Activated CD4-positive, CD25-positive, alpha-beta regulatory T cell (primary cell): ENCODE measurements at places on chromosomes 3 and 15.
A peak's percentile ranks its signal among the peaks of the same experiment; 100 is the strongest.

GRCh38 chr3:163785693-163786092 lies 1292.6 kb downstream of the SI start:
- no peak for DNase-seq

- DNase-seq, result no peak
Measured at GRCh38 chr3:50806806-50807205, 132.1 kb downstream of the DOCK3 start.

GRCh38 chr3:71305231-71306206 lies 278.0 kb downstream of the FOXP1 start:
- peak; percentile 5 for DNase-seq

- DNase-seq, result no peak
Measured at GRCh38 chr3:105499961-105500360, 133.3 kb downstream of the ALCAM start.

GRCh38 chr3:134445636-134446035 lies 40.1 kb downstream of the ANAPC13 start:
- DNase-seq, result no peak

DNA sequence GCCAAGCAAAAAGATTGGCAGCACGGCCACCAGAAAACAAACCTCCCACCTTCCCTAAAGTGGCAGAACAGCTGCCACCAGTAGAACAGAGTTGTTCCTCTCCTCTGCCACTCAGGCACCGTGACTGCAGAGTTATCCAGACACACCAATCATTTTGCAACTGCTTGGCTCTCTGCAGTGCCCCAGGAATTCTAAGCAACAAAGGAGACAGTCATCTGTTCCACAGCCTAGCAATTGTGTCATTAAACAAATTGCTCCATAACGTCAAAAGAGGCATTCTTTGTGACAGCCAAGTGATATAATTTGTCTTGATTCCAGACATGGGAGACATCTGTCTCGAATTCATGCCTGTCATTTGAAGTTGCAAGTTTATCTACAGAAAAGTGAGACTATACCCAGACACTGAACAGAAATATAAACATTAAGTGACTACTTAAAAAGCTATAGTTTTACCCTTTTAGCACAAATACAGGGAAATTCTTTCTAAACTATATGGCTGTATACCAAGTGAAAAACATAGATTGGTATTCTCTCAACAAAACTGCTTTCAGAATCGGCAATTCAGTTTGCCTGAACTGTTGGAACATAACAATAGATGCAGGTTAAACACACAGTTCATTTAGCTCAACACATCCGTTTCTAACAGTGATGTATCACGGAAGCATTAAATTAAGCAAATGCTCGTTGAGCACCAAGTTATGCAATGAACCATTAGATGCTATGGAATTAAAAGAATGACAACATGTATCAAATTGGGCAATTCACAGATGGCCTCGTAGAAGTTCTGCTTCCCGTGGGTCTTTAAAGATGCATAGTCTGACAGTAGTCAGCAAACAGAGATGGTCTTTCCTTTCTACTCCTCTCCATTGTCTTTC lies 281.3 kb downstream of the FGF12 start:
- DNase-seq, result no peak

GRCh38 chr3:169158379-169158778 lies 505.1 kb downstream of the MECOM start:
- no peak for DNase-seq

DNA sequence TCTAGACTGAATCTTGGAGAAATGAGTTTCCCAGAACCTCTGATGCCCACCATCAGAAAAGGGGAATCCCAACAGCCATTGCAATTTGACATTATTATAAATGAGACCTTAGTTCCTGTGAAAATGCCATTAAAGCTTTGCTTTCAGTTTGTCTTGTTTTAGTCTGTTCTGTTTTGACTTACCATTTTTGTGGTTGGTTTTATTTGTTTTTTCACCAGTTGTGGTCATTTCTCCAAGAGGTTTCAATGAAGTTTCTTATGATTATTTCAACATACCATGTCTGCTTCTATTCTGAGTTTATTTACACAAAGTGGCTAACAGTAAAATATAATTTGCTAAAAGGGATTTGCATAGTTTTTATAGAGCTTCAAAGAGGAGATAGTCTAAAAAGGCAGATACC lies 175.0 kb upstream of the MCTP2 start:
- no peak for DNase-seq

DNA sequence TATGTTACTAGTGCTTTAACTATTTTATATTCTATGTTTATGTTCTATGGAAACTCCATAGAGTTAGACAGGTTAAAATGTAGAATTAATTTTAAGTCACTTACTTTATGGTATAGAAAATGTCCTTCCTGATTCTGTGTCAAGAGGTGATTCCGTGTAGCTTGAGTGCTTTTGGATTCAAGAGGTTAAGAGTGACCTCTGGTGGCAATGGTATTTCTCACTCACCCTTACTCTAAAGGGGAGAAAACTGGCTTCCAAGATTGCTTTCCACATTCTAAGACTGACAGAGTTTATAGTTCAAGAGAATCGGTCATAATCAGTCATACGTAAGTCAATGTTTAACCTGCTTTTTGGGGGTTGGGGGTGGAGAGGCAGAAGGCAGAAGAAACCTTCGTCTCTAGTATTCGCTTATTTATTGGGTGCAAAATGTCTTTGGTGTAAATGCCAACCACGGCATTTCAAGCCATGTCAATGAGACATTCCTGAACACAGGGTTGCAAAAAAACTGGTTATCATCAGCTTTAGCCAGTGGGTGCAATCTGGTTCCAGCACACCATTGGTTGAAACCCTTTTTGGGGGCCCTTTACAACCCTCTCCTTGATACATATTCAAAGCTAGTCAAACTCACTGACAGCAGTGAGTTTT lies 92.0 kb upstream of the VGLL3 start:
- DNase-seq, result no peak

- DNase-seq, result no peak
Measured at GRCh38 chr15:56654624-56655023, 78.7 kb downstream of the ZNF280D start.

GRCh38 chr3:112003321-112004080 lies 4.8 kb downstream of the TAGLN3 start:
- DNase-seq, result no peak

DNA sequence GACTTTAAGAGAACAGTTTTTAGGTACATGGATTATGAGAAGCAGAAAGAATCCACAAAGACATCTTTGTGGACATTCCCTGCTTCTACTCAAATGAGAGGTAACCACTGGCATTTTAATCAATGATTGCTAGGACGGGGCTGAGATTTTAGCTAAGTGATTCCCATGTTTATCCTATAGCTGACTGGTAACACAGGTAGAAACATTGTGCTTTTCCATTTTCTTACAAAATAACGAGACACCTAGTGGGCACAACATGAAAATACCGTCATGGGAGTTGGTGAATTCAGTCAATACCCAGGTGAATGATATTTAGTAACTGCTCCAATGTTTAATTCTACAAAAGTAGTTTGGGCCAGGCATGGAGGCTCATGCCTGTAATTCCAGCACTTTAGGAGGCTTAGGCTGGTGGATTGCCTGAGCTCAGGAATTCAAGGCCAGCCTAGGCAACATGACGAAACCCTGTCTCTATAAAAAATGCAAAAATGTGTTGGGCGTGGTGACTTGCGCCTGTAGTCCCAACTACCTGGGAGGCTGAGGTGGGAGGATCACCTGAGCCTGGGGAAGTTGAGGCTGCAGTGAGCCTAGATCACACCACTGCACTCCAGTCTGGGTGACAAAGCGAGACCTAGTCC lies 37.2 kb upstream of the DENND4A start:
- DNase-seq, result no peak

DNA sequence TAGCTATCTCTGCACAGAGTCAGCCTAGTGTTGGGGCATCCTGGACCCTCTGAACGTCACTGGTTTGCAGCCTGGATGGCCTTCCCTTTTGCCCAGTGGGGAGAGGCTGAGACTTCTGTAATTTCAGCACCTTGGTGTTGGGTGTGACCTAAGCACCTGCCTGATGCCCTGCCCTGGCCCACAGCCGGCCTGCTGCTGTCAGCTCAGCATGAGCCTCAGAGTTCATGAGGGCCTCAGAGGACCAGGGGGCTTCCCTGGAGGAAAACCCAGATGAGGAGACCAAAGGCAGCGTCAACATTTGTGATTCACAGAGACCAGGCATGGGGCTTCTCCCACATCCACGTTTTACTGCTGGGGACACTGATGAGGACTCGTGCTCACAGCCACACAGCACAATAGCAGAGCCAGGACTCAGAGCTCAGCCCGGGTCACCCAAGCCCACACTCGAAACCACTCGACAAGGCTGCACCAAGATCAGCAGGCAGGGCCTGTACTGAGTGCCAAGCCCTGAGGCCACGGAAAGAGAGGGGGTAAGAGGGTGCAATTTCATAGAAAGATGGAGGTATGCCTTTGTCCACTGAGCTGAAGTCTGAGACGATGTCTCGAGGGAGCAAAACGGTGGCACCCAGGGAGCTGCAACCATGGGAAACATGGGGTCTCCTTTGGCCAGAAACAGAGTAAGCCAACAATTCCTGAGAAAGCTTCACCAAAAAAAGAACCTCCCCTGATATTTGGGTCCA lies 9.9 kb upstream of the GP9 start:
- no peak for DNase-seq

- DNase-seq, result no peak
Measured at GRCh38 chr3:136750209-136750896, 1.8 kb downstream of the STAG1 start.

DNA sequence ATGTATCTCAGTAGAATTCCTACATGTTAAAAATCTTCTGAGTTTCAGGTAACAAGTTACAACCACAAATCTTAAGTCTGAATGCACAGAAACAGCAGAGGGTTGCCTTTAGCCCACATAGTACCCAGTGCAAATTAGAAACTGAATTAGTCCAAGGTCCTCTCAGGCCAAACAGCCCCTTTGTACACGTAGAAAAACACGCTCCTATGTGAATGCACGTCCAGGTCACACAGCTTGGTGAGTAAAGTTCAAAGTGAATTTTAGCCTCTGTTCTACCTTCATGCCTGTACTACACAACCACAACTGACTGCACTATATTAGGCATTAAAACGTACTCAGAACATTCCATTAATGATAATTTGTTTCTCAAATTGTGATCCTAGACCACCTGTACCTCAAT lies 46.3 kb downstream of the GYG1 start:
- no peak for DNase-seq

DNA sequence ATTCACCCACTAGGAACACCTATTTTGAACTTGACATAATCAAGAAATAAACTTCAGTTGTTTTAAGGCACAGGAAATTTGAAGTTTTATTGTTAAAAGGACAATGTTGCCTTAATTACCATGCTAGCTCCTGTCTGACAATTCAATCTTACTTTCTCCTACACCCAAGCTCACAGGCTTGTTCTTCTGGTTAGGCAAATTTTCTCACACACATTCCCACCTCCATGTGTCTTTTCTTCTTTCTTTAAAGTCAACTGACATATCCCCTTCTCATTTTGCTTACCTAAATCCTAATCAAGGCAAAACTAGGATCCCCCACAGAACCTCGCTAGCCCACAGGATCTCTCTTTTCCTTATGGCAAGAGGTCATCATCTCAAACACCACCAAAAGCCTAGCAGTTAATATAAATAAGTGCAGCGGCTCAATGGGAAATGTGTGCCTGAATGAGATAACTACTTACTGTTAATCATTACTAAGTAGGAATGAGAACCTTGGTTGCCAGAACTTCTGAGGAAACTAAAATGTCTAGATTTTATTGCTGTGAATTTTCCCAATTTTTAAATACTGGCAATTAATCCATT lies 189.3 kb downstream of the PLCH1 start:
- DNase-seq, result no peak

DNA sequence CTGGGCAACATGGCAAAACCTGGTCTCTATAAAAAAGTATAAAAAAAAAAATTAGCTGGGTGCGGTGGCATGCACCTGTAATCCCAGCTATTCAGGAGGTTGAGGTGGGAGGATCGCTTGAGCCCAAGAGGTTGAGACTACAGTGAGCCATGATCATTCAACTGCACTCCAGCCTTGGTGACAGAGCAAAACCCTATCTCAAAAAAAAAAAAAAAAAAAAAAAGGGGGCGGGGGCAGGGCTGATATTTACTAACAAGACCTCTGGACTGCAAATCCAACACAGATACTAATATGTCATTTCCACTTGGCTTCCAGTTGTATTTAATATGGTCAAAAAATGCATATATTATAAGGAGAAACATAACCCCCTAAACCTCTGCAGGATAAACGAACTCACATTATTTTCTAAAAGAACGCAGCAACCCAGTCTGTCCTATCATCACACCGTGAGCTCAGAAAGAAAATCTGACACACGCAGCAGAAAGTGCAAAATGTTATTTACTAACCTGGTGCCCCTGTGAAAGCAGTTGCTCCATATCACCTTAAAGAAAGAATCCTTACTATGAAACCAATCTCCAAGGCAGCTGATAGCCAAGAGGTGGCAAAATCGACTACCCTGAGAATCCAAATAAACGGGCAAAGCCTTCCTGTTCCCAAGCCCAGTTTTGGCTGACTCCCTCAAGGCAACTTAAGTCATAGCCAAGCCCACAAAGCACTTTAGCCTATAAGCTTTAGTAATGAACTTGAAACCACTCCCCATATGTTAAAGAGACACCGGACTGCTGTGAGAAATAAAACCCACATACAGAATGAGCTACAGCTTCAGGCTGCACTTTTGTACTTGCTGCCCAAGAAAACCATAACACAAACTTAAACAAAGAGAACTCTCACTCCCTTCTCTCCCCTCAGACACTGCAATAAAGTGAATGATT lies 39.3 kb downstream of the PLD1 start:
- no peak for DNase-seq

- DNase-seq, result no peak
Measured at GRCh38 chr3:25695731-25696420, 31.2 kb upstream of the TOP2B start.

GRCh38 chr3:31096661-31097395 lies 202.4 kb upstream of the GADL1 start:
- no peak for DNase-seq

DNA sequence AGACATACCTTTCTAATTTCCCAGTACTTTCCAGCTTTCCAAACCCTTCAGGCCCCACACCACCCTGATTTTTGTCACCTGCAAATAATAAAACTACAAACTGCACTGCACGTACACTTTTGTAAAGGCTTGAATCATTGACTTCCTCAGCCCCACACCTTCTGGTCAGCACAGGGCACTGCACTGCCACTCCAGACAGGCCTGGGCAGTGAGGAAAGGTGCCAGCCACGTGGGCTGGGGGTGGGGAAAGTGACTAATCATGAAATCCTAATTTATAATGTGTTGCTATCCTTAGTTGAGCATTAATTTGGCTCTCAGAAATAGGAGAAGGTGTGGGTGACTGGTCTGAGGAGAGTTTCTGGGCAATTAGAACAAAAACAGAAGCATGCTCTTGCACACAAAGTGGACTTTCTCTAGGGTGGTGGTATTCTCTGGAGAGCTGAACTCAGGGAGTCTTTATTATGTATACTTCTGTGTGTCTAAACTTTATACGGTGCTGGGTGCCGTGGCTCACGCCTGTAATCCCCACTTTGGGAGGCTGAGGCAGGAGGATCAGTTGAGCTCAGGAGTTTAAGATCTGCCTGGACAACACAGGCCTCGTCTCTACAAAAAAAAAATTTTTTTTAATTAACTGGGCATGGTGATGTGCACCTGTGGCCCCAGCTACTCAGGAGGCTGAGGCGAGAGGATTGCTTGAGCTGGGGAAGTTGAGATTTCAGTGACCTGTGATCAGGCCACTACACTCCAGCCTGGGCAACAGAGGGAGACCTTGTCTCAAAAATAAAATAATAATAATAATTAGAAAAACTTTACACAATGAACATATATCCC lies 58.2 kb upstream of the FLNB start:
- DNase-seq, result no peak

- no peak for DNase-seq
Measured at GRCh38 chr3:179768080-179768479, 115.2 kb downstream of the USP13 start.

- DNase-seq, result no peak
Measured at GRCh38 chr15:50865515-50866353, 42.7 kb upstream of the AP4E1 start.

- no peak for DNase-seq
Measured at GRCh38 chr15:55108448-55108847, 88.3 kb downstream of the RSL24D1 start.
